Right renal pelvis (tissue), 4 donors: ENCODE measurements at places on chromosomes 2 and 18. TPM values are rescaled to one million over a fixed set of nuclear protein-coding genes. Genes with fewer than 3 reads are reported as not detected.
A peak's percentile ranks its signal among the peaks of the same experiment; 100 is the strongest.

Gene FSIP2
- 1.9 TPM for polyA plus RNA-seq

DNA sequence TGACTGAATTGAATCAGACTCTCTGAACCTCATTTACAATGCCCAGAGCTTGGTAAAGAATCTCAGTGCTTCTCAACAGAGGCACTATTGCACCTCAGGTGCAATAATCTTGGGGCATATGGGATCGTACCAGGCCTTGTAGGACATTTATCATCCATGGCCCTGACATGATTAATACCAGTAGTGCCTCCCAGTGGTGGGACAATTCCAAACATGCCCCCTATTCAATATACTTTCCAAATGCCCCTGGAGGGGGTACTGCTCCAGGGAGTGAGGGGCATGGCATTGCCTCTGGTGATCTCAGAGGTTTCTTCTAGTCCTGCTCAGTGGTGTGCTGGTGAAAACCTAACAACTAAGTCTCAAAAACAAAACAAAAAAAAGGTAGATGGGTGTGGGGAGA lies 174.9 kb upstream of the SMAD2 start:
- DNase-seq, result no peak

Gene COL6A3
- polyA plus RNA-seq, result 233 TPM

DNA sequence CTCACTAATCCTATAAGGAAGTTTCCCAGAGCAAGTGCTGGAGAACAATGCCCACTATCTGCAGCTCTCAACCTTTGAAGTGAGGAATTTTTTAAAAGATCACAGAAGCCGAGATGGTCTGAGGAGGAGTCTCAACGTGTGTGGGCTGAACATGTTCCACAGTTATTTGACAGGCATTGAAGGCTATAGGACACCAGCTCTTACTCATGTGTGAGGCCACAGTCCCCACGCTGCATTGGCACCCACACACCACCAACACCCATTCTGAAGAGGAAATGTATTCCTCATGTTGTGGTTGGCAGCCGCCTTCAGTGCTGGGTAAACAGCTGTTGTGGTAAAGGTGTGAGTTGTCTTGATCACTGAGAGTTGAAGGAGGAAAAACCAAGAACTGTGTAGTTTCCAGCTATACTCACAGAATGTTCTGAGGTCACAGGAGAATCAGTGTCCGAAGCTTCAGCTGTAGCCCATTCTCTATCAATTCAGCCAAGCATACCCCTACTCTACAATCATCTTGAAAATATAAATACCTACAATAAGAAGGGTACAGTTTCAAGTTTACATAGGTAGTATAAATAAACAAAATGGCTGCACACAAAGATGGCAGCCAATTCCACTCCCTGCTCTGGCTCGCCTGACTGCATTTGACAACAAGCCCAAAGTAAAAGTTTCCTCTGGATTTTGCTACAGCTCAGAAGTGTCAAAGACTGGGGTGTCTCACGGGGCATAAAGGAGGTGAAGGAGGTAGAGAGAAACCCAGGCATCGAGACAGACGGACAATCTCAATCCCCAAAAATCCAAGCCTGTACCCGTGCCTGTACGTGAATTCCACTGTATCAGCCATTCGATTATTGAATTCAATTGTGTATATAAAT lies 12.1 kb downstream of the CD226 start:
- no peak for DNase-seq

DNA sequence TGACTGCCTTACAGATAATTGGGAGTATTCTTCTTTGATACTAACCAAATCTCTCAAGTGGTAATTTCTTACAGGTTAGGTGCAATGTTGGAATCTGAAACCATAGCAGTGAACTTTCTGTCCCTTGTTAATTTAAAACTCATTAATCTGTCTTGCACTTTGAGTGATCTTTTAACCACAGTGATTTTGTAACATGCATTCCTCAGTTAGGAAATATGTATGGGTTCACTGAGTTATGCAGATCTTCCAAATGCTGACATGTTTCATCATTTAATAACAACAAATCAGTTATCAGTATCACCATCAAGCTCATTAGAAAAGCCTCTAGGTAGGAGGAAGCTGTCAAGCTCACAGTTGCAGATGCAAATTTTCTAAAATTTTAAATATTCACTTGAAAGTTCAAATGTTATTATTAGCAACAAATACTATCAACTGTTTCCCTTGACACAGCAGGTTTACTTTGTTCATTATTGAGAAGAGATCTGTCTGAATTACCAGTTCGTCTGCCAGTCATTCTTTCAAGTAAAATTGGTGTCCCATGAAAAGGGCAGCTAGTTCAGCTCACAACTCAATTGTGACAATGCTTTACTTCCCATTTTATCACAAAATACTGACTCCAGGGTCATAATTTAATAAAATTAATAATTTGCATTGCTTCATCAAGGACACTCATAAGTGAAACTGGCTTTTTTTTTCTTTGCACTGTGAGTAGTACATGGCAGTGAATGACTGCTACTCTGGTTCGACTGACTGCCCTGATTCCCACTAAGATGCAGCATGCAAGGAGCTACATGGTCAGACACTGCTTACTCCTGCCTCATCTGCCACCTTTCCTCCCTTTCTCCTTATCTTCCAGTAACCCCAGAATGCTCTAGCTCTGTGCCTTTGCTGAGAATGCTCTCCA lies 31.6 kb downstream of the SUCLG1 start:
- DNase-seq, result no peak

DNA sequence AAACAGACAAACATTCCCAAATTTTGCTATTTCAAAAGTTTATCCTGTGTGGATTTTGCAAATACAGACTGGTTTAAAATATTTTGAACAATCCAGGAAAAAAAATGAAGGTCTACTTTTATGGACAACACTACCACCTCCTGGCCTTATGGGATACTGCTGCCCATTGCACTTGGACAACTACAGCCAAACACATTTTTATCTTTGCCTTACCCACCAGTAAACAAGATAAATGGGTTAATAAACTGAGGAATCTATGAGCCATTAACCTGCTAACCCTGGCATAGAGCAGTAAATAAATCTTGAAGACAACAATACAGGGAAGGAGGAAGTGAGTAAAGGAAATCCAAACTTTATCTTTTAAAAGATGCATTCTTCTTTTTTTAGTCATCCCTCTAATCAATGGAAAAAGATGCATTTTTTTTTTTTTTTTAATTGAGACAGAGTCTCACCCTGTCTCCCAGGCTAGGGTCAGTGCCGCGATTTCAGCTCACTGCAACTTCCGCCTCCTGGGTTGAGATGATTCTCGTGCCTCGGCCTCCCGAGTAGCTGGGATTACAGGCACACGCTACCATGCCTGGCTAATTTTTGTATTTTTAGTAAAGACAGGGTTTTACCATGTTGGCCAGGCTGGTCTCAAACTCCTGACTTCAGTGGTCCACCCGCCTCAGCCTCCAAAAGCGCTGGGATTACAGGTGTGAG lies 2.1 kb upstream of the SPIRE1 start:
- DNase-seq, result peak; percentile 54

DNA sequence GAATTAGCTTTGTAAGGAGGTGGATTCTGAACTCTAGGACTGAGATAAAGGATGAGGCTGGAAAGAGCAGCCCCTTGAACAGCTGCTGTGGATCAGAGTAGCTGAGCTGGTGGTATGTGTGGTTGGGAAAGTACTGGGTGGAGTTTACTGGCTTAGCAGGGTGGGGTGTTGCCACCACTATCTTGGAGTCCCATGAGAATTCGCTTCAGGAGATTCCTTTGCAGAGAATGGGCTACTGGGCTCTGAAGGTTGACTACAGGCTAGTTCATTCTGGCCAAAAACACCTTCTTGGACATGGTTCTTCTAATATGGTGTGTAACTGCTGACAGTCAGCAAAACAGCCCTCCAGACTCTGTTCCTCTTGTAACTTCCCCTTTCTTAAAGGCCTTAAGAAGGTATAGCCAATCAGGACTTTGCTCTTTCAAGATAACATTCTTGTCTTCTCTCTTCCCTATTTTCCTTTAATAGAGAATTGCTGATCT lies 52.7 kb downstream of the TET3 start:
- no peak for DNase-seq

Gene TLX2
- not detected for polyA plus RNA-seq

Gene CDH19
- 0.46 TPM for polyA plus RNA-seq

DNA sequence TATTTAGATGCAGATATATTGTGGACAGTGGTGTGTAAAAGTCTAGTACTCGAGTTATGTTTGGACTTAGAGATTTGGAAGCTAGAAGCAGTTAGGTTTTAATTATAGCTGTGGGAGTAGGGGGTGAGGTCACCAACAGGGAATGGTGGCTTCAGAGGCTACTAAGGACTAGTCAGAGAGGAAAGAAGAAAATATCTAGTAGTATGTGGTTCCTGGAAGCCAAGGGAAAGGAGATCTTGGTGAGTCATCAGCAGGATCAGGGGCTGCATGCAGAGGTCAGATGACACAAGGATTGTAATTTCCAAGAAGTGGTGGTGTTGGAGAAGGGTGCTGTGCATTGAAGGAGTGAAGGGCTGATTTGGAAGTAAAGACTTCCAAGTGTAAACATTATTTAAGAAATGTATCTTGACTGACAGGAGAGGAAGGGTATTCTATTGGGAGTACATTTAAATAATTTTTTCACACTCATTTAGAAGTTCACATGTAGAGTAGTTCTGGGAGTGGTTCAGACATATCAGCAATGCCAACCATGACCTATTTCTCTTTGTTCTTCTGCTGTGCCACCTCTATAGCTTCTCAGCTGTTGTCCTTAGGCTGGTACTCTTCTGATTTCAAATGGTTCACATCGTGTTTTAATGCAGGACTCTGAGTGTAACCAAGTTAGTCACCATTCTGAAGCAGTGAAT lies 59.1 kb downstream of the ACSL3 start:
- no peak for DNase-seq

- no peak for DNase-seq
Measured at GRCh38 chr2:150581717-150582472, 94.4 kb upstream of the RND3 start.

- DNase-seq, result no peak
Measured at GRCh38 chr18:78974115-78974761, 5.4 kb upstream of the SALL3 start.

DNA sequence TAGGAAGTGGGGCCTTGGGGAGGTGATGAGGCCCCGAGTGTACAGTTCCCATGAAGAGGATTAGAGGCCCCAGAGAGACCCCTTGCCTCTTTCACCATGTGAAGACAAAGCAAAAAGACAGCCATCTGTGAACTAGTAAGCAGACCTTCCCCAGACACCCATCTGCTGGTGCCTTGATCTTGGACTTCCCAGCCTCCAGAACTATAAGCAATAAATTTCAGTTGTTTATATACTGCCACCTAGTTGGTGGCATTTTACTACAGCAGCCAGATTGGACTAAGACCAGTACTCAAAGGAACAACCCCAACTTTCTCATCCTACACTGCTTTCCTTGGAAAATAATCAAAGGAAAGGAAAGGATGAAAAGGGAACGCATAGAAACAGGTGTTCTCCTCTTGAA lies 27.9 kb upstream of the CREG2 start:
- no peak for DNase-seq

DNA sequence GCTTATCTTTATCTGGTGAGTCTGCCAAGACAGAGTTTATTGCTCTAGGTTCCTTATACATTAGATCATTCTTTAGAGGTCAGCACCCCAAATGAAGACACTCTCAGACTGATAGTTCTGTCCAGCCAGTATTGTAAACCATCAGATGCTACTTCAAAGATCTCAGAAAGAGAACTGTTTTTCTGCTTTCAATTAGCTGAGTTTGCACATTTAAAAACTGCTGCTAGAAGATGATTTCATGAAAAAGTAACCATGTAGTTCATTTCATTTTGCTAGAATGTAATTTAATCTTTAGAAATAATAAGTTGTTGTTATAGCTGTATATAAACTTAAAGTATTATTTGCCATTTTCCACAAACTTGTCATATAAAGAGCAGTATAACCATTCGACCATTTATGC lies 344.5 kb upstream of the ATP5MC3 start:
- no peak for DNase-seq

DNA sequence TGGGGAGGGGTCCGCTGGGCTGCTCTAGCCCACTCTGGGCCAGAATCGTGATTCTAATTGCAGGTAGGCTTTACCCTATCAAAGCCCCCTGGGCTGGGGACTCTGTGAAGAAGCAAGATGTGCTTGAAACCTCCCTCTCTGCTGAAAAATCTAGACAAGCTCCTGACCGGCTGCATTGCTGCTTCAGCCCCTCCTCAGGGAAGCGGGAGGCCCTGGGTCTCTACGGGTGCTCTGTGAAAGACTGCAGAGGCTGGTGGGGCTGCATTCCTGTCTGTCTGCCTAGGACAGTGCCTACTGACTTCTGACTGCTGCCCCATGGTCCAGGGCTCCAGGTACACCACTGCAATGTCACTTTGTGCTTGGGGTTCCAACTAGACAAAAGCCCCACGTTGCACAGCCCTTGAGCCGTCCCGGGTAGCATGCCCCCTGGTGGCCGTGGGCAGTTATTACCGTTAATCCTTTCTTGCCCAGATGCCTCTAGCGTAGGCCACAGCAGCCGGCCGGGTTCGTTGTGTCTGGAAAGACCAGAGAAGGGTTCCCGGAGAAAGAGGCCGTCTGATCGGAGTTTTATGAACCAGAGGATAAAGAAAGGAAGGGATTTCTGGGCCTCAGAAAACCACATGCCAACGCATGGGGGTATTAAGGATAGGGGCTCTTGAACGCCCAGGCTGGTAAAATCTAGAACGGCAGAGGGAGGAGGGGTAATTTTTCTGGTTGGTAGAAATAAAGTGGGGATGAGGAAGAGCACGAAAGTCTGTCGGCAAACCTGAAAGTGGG lies 15.9 kb upstream of the C1QL2 start:
- no peak for DNase-seq

Gene PLEKHA3
- 34.5 TPM for polyA plus RNA-seq

DNA sequence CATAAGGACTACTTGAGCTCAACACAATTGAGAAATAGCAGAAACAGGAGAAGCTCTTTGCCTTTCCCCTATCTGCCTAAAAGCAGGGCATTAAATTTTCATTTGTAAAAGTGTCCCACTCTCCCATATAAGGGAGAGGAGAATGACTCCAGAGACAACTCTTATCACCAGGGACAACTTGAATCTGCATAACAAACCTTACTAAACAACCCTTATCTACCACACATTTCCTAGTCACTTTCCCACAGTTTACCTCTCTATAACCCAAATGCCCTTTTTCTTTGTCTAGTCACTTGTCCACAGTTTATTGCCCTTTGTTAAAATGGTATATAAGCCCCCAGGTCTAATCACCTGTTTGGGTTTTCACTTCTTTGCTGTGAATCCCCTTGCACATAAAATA lies 37.5 kb upstream of the PPM1B start:
- DNase-seq, result no peak

Gene TBR1
- polyA plus RNA-seq, result 0.03 TPM

GRCh38 chr2:101157272-101157671 lies 6.1 kb upstream of the TBC1D8 start:
- DNase-seq, result no peak

Gene VWC2L
- polyA plus RNA-seq, result 0.09 TPM

GRCh38 chr2:220374282-220374681 lies 746.9 kb downstream of the SLC4A3 start:
- DNase-seq, result no peak

DNA sequence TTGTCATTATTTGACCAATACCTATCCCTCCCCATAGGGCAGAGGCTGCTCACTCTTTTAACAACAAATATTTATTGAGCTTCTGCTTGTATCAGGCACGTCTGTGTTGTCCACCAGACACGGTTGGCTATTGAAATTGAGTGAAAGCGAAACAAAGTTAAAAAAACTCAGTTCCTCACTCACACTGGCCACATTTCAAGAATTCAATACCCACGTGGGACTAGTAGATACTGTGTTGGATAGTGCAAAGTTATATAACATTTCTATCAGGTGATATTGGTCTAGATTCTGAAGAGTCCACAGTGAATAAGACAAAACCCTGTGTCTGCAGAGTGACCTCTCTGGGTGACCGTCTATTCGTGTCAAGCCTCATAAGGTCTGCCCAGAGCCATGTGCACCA lies 43.9 kb upstream of the GALR1 start:
- DNase-seq, result no peak
